ENCODE measurements at places on chromosomes 6 and 20. TPM values are rescaled to one million over a fixed set of nuclear protein-coding genes. Genes with fewer than 3 reads are reported as not detected.

The LY6G6C gene
- total RNA-seq: 0.54 TPM

The RBM39 gene
- 234 TPM for total RNA-seq

The PSMG4 gene
- total RNA-seq: 35.0 TPM

The RBM12 gene
- total RNA-seq: 110 TPM

The KIF25 gene
- total RNA-seq: not detected

The HS3ST5 gene
- not detected for total RNA-seq

The PIM1 gene
- 26.2 TPM for total RNA-seq

The NHLRC1 gene
- not detected for total RNA-seq

The LHFPL5 gene
- 0.71 TPM for total RNA-seq

The GHRH gene
- not detected for total RNA-seq

The ANKRD6 gene
- total RNA-seq: 9.9 TPM

The OSER1 gene
- 28.4 TPM for total RNA-seq

The VIP gene
- not detected for total RNA-seq

The E2F1 gene
- total RNA-seq: 30.9 TPM

The DLK2 gene
- 1.6 TPM for total RNA-seq

The SYS1 gene
- total RNA-seq: 20.5 TPM

The TGM2 gene
- total RNA-seq: 6.1 TPM

The KIAA0408 gene
- 0.25 TPM for total RNA-seq

All from HCT116 (cell line).